ENCODE measurements at places on chromosomes 11 and 22.

GRCh38 chr11:12800032-12800671 is 125.9 kb downstream of the TEAD1 start:
- no peak for DNase-seq

GRCh38 chr11:2550606-2550970 is 105.8 kb downstream of the KCNQ1 start:
- no peak for DNase-seq

DNA sequence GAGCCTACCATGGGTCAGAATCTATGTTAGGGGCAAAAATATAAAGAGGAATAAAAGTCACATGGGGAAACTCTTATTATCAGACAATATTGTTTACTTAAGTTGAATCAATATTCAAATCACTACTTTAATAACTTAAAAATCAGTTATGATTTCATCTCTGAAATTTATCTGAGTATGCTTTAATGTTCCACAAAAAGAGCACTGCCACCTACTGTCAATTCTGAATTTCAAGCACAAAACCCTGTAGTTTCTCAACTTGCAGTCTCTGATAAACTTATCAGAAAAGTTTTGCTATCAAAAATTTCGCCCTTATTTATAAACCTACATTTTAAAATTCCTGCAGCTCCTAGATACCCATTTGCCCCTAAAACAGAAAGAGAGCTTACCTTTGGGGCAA is 47.3 kb downstream of the RDX start:
- no peak for DNase-seq

GRCh38 chr22:41957941-41958556 is 6.1 kb downstream of the SMIM45 start:
- DNase-seq: no peak

DNA sequence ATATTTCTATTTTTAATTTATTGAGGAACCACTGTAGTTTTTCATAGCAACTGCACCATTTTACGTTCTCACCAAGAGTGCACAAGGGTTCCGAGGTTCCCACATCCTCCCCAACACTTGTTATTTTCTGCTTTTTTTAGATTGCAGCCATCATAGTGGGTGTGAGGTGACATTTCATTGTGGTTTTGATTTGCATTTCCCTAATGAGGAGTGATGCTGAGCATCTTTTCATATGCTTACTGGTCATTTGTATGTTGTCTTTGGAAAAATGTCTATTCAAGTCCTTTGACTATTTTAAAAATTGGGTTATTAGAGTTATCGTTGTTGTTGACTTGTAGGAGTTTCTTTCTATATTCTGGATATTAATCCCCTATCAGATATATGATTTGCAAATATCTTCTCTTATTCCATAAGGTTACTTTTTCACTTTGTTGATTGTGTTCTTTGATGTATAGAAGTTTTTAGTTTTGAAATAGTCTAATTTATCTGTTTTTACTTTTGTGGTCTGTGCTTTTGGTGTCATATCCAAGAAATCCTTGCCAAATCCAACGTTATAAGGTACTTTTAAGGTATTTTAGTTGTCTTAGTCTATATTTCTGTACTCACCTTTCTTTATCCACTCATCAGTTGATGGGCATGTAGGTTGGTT is 9.0 kb downstream of the NEAT1 start:
- no peak for DNase-seq

GRCh38 chr11:27545946-27546345 is 39.4 kb upstream of the LIN7C start:
- DNase-seq: no peak

DNA sequence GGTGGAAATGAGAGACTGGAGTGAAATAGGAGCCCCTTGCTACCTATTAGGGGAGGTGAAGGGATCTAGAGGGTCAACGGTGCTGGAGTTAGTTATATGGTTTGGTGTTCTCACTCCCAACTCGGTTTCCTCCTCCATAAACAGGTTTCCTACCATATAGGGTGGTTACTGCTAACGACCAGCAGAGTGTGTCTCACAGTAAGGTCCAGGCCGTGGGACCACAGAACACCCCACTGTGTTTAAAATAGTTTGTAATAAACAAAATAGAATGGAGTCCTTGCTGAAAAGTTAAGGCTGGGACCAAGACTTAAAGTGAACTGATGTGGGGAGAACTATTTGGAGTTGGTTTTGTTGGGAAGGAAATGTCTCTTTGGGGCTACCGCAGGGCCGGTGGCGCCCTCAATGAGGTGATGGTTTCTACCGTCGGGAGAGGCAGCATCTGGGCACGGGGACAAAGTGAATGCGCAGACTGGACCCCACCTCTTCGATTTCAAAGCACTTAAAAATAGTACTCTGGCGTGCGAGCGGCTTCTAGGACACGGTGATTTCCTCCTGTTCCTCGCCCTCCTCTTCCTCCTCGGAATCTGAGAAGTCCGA is 4.5 kb downstream of the DBX1 start:
- no peak for DNase-seq

GRCh38 chr11:74684661-74685060 is 46.6 kb downstream of the CHRDL2 start:
- DNase-seq: no peak

DNA sequence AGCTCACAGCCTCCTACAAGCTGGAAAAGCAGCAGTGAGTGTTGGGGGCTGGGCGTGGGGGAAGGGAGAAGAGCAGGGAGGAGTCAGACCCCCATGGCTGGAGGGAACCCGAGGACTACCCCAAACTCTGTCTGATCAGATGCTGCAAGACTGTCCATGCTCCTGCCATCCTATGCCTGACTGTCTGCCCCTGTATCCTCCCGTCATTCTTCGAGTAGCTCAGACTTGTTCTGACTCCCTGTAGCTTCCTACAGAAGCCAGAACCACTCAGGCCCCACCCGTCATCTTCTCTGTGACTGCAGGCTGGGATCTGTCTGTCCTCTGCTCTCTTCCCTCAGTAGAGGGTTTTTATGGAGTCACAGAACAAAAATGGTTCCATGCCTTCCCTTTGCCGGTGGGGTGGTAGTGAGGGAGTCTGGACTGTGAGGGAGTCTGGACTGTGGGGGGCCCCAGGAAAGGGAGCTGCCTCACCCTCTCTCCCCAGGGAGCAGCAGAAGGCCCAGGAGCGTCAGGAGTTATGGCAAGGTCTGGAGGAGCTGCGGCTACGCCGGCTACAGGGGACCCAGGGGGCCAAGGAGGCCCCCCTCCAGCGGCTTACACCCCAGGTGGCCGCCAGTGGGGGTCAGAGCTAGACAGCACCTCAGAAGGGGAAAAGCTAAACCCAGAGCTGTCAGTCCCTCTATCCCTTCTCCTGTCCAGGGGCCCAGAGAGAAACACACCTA is 2.3 kb downstream of the GPHA2 start:
- DNase-seq: no peak
